NCI-H1105 treated with DMSO at 0.1 percent for 48 hours (cell line): ENCODE measurements at places on chromosomes 1 and 21.

GRCh38 chr1:18819986-18820790 lies 39.3 kb downstream of the TAS1R2 start:
- DNase-seq: no peak

GRCh38 chr1:56432166-56432971 lies 147.0 kb downstream of the PLPP3 start:
- no peak for DNase-seq

GRCh38 chr1:22646384-22646783 lies 3.0 kb downstream of the C1QC start:
- DNase-seq: no peak

DNA sequence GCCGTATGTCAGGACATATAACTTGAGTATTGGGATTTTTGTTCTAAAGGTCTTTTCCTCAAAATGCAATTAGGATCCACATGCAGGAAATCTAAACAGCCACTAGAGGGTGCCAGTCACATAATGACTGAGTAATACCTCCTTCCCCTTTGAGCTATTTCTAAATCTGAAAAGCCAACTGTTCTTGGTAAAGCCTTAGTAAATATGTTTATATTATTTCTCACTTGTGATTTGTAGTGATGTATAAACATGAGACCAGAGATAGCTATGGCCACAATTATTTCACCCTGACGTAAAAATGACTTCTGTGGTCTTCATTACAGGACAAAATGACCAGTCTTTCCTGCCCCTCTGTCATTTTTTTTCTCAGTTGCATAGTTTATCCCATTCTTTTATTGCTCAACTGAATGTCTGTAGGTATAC lies 41.0 kb upstream of the DR1 start:
- DNase-seq: peak; percentile 70

DNA sequence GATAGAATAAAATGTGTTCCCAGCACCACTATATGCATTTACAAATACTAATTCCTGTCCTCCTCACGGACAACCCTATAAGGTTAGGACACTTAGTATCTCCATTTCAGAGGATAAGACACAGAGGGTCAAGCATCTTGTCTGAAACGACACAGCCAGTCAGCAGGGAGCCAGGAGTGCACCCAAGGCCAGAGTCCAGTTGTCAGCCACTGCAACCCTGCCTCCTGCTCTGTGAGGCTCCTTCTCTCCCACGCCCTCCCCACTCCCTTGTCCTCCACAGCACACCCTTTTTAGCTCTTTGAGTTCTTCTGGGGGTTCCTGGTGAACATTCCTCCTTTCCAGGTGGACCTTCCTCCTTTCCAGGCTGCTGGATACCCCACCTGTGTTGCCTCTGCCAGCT lies 119.0 kb upstream of the TNR start:
- no peak for DNase-seq

- DNase-seq: no peak
These were observed 143.2 kb downstream of the PBX1 start for GRCh38 chr1:164702216-164702615.

DNA sequence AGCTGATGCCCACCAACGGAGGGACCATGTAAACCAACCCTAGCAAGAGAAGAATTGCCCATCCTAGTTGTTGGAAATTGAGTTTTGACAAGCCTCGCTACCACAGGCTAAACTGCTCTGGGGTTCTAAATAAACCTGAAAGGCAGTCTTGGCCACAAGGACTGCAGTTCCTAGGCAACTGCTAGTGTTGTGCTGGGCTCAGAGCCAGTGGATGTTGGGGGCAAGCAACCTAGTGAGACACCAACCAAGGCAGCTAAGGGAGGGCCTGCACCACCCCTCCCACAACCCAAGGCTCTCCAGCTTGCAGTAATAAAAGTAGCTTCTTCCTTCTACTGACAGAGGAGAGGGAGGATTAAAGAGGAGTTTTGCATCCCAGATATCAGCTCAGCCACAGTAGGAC lies 102.4 kb upstream of the PKN2 start:
- DNase-seq: no peak

DNA sequence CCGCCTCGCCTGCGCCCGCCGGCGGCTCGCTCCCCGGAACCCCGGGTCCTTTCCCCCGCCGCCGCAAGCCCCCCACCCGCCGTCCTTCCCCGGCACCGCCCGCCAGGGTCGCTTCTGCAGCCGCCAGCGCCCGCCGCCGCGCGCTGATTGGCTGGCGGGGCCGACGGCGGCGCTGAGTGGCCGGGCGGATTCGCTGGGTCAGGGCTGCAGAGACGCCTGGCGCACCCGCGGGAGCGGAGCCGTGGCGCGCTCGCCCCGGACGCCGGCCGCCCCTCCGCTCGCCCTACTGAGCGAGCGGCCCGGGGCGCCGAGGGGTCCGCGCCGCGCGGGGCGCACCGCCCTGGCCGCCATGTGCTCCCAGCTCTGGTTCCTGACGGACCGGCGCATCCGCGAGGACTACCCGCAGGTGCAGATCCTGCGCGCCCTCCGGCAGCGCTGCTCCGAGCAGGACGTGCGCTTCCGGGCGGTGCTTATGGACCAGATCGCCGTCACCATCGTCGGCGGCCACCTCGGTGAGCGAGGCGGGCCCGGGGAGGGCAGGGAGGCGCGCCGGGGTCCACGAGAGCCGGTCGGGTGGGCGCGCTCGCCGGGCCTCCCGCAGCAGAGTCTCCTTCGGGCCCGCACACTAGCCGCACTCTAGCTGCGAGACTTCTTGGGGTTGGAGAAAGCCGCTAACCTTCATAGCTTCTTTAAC lies at the start of gene RIMKLA:
Gene RIMKLA (plus strand): TSS at position 207 of the 694 bp plus-strand sequence. CDS start 143 bp downstream, at position 350.
- peak; percentile 85 for DNase-seq

DNA sequence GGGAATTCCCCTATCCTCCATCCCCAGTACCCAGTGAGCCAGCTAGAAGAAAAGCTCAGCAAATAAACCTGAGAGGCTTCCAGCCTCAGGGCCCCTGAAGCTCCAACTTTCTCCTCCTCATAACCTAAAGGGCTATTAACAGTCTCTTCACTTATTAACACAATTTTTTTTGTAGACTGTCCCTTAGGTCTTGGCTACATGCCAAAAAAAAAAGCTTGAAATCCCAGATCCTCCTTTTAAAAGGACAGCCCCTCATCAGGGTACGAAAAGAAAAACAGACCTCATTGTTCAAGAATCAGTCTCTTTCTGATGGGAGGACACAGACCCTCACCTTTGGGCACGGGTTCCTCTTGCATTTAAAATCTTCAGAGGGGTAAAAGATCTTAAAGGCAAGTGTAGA lies 72.8 kb upstream of the CD1D start:
- DNase-seq: peak; percentile 19

- DNase-seq: no peak
These were observed 1.2 kb downstream of the ITGA10 start for GRCh38 chr1:145908653-145909052.

DNA sequence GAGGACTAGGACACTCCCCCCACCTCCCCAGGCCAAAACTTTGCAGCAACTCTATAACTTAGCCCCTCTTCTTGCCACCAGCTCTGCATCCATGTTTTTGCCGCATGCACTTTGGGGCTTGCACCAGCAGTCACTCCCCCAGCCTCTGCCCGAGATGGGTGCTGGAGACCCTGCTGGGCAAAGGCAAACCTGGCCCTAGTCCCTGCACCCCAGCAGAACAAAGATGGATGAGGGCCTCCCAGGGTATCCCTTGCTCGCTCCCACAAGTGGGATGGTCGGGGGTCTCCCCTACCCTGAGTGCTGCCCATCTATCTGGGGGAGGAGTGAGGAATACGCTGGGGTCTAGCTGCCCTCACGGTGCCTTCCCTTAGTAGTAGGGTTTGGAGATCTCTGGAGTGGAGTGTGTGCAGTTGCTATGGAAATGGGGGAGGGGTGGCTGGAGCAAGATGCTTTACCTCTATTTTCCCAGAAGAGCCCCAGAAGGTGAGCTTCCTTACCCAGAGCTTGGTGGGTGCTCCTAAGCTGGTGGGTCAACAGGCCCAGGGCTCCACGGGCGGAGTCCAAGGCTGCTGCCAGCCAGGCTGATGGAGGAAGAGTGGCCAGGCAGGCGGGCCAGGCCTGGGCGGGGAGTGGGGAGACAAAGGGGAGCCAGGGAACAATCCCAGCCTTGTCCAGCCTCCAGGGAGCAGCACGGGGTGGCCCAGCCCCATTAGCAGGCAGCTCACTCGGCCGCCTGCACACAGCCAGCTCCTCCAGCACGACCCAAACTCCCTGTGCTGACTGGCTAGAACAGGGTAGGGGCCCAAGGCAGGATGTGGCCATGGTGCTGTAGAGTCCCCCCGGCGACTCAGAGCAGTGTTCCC lies at the start of gene PAQR6:
Gene PAQR6 (minus strand): TSS at position 597 of the 863 bp plus-strand sequence. CDS start 1,325 bp downstream, outside the sequence.
- no peak for DNase-seq

DNA sequence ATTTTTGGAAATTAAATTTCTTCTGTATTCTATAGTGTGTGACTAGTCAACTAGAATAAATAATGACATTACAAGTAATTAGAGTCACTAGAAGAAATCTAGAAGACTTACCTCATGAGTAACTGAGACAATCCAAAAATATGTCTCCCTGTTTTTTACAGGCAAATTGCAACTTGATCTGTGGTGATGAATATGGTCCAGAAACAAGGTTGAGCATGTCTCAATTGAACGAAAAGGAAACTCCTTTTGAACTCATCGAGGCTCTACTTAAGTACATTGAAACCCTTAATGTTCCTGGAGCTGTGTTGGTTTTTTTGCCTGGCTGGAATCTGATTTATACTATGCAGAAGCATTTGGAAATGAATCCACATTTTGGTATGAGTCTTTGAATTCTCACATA lies 36.7 kb downstream of the DHX9 start:
- DNase-seq: no peak

GRCh38 chr1:156498432-156499193 lies 2.0 kb downstream of the MEF2D start:
- DNase-seq: no peak
